ENCODE measurements at places on chromosomes 12 and 14.

- DNase-seq, result no peak
Measured at GRCh38 chr14:19947413-19948090, 16.8 kb downstream of the OR4K1 start.

GRCh38 chr14:36520601-36521525 lies 831 bp upstream of the NKX2-1 start:
- no peak for DNase-seq

- DNase-seq, result no peak
Measured at GRCh38 chr12:97573901-97574300, 111.3 kb downstream of the RMST start.

- no peak for DNase-seq
Measured at GRCh38 chr12:93638095-93638494, 39.1 kb upstream of the CRADD start.
